Iris pigment epithelial cell (primary cell): ENCODE measurements at places on chromosomes 5 and 9.

- DNase-seq = no peak
These were observed 16.2 kb downstream of the MIGA2 start for GRCh38 chr9:129052592-129052991.

DNA sequence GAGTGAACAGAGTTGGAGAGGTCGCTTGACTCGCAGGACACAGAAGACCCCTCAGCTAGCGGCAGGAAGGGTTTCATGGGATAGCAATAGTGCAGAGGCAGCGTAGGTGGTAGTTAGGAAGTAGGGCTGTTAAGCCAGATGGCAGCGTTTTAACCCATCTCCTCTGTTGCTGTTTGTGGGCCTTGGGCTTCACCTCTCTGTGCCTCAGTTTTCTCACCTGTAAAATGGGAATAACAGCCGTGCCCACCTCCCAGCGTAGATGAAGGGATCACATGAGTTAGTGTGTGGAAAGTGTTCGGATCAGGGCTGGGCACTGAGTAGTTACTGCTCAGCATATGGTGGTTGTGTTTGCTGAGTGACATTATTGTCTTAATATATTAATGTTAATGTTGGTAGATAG lies 1.9 kb downstream of the ZNF354B start:
- no peak for DNase-seq

- DNase-seq = no peak
These were observed 162.3 kb upstream of the CYLC2 start for GRCh38 chr9:102832814-102833213.

GRCh38 chr5:132472431-132472830 lies 18.1 kb downstream of the IRF1 start:
- no peak for DNase-seq

DNA sequence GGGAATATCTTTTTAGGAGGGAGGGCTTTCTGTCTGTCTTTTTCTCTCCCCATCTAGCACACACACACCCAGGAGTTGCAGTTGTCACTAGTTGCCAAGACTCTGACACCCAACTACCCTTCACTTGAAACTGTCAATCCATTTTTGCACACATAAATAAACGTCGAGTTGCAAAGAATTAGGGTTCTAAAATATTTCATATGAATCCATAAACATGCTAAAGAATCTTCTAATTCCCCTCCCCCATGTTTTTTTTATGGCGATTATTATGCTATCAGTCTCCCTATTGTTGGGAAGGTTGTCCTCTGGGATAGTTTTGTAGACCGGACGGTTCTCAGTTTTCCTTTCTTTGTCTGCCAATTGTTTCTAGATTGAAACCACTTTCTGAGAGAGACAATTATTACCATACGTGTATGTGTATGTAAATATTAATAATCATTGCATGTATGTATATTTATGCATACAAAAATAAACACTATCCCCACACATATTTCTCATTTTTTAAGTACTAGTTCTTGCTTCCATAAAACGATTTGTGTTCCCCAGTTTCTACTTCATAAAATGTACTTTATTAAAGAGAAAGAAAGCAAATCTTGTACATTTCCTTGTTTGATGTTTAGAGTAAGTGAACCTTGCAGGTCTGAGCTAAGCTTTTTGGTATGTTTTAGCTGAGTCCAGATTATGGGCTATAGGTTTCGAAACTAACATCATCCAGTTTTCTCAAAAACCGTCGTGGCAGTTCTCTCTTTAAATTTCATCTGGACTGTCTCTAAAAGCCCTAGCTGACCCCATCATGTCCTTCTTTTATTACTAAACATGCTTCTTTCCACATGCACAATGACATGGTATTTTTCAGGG lies 165.0 kb upstream of the MPDZ start:
- no peak for DNase-seq

GRCh38 chr5:102451082-102451481 lies 47.7 kb downstream of the SLCO6A1 start:
- no peak for DNase-seq

- no peak for DNase-seq
These were observed 719 bp downstream of the NOL8 start for GRCh38 chr9:92324431-92324830.

- no peak for DNase-seq
These were observed 54.2 kb downstream of the LMNB1 start for GRCh38 chr5:126831156-126831555.

DNA sequence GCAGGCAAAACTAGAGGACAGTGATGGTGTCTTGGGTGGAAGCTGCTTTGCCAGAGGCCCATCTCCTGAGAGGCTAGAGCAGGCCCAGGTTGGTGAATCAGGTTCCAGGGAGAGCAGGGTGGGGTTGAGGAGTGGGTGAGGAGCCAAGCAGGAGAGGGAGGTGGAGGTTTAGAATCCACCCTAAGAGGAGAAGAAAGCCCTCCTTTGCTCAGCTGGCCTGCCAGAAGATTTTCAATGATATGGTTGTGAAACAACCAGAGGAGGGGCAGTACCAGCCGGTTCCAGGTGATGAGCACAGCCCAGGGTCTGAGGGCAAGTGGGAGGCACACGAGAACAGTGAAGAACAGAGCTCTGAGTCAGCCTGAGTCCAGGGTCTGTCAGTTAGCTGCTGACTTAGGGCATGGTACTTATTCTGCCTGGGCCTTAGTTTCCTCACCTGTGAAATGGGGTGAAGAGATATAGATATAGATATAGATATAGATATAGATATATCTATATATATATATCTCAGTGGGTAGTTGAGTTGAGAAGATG lies 17.8 kb downstream of the PPARGC1B start:
- DNase-seq = no peak

- DNase-seq = peak; percentile 81
These were observed 70.7 kb upstream of the RNF38 start for GRCh38 chr9:36470643-36471290.

DNA sequence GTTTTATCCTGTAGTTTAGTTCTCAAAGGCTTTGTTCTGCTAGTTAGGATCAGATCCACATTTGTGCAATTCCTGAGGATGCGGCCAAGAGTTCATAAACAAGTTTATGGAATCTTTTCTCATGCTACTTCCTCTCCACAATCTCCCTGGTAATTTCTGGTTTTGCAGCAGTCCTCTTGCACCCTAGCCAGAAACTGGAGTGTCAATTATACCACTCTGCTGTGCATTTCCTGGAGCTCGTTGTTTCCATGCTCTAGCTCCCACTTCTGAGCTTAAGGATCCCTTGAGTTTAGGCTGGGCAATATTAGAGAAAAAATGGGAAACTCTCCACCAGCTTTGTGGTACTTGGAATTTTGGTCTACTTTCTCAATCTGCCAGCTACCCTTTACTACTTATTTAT lies 474.7 kb downstream of the DIRAS2 start:
- DNase-seq = no peak

DNA sequence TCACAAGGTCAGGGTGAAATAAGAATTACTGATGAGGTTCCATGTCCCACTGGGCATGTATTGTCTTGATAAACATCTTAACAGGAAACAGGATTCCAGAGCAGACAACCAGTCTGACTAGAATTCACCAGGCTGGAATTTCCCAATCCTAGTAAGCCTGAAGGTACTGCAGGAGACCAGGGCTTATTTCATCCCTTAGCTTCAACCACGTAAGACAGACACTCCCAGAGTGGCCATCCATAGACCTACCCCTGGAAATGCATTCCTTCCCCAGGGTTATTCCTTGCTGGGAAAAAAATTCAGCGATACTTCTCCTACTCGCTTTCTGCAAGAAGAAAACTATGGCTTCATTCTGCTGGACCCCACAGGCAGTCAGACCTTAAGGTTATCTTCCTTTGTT lies 785.4 kb downstream of the NR2F1-AS1 start:
- DNase-seq = no peak

DNA sequence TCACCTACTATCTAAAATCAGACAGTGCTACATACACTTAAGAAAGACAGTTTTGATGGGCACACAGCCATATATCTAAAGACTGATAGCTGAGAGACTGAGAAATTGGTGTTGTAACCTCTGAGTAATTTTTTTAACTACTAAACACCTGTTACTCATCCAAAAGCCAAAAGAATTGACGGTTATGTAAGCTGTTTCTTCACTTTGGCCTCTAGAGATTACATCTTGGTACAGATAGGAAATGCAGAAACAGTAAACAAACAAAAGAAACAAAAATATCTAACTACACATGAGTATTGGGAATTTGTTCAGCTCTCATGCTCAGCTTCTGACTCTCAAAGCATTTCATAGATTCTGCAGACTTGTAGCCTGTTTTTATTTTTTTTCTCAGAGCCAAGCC lies 152.1 kb upstream of the GAS1 start:
- peak; percentile 34 for DNase-seq

GRCh38 chr9:3181049-3181953 lies 337.4 kb upstream of the PUM3 start:
- DNase-seq = peak; percentile 28

GRCh38 chr5:133400831-133401351 lies 211.4 kb downstream of the FSTL4 start:
- DNase-seq = no peak

GRCh38 chr5:7902666-7903625 lies 34.0 kb downstream of the MTRR start:
- no peak for DNase-seq

DNA sequence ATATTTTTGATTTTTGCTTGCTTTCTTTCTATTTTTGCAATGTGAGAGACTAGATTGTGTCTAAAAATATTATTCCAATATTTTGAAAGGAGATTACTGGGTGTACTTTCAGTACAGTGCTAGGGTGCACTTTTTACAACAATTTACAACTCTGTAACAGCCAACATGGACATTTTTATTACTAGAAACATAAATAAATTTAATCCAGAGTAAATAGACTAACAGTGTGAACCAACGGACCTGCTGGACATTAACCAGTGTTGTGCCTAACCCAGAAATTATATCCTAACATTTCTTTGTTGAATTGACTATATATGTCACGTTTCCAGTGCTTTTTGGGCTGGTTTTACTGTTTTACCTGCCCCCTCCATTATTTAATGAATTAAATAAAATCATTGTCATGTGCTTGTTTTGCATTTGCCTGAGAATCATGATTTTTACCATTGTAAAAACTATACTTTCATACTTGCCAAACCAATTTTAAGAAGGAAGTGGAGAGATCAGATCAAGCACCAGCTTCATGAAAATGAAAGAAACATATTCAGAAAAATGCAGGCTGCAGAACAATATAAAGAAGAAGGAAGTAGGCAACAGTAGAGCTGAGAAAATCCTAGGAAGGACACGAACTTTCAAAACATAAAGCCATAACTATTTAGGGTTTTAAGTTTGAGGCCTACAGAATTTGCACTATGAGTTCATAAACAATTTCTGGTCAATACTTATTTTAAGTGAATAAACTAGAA lies 400.8 kb upstream of the PIK3R1 start:
- DNase-seq = no peak

DNA sequence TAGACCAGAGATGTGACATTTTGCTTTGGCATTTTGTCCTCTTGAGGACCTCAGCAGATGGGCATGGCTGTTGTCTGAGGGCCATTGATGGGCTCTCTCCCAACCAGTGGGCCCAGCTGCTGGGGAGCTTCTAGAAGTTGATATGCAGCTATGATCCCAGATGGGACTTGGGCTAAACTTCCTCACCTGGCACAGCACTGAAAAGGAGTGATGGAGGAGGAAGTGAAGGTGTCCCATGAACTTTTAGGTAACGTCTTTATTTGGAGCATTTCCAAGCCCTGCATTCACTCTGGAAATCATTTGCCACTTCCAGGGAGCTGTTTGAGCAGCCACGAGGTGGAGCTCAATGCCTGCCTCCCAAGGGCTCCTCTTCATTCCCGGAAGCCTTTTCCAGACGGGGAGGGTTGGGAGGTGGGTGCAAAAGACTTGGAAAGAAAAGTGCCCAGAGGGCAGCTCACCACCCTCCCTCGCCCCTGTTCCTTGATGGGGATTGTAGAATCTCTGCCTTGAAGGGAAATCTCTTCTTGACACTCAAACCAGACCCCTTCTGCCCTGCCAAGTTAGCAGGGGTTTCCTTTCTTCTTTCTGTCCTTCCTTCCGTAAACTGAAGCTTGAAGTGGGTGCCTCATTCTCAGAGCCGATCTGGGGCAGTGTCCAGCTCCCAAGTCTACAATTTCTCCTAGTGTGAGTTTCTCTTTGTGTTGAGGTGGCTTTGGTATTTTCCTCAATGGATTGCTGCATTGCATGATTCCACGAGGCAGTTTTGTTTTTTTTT lies 18.1 kb upstream of the NEUROG1 start:
- DNase-seq = no peak

DNA sequence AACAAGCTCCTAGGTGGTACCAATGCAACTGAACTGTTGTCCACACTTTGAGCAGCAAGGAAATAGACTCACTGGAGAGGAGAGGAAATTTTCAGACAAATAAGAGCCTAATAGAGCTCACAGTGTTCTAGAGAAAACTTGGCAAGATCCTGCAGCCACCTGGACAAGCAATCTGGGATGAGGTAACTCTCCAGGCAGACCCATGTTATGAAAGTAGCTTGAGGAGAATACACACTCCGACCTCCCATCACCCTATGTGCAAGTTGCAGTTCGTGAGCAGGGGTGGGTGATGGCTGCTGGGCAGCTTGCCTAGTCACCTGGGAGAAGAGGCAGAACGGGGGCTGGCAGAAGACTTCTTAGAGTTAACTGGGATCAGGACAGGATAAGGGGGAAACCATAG lies 102.2 kb downstream of the KLF4 start:
- DNase-seq = peak; percentile 10

DNA sequence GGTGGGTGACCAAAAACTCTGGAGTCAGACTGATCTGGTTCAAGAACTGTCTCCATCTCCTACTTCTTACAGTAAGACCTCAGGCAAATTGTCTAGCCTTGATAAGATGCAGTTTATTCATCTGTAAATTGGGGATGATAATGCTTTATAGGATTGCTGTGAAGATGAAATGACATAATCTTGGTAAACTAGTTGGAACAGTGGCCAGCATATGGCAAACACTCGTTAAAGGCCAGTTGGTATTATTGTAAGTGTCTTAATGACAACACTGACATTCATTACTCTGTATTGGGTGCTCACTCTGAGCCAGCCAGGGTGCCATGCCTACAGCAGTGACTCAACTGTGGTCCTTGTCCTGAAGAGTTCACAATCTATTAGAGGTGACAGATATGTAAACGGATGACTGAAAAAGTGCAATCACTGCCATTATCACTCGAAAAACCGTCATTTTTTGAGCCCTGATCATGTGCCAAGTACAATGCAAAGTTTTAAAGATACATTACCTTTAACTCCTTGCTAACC lies 84.9 kb upstream of the HSPA9 start:
- DNase-seq = no peak

DNA sequence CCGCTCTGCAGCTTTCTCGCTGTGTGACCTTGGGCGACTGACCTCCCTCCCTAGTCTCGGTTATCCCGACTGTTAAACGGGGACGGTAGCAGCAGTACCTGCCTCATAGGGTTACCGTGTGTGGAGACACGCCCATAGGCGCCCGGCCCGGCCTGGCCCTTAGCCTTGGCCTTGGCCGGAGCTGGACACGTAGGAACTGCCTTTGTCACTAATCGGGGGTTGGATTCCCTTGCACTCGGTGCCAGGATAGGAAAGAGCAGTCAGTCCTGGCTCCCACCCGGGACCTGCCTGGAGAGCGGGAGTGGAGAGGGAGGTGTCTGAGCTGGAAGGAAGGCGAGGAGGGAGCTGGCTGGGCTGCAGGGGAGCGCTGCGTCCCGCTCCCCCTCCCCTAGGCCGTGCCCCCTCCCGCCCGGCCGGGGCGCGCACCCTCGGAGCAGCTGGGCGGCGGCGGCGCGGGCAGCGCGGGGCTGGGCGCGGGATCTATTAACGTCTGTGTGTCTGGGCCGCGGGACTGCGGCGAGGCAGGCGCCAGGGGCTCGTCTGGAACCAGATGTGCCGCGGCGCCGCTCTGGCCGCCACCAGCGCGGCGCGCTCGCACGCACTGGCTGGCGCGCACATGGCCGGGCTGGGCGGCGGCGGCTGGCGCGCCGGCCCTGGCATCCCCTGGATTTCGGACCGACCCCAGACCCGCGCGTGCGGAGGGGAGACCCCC lies 31.7 kb downstream of the PRRX2 start:
- DNase-seq = peak; percentile 49

GRCh38 chr9:34370970-34371880 lies 5.5 kb downstream of the MYORG start:
- no peak for DNase-seq
